ENCODE measurements at places on chromosomes 2 and 18.

GRCh38 chr2:237885111-237885930, 25.9 kb downstream of the RAMP1 start:
- DNase-seq, result no peak

DNA sequence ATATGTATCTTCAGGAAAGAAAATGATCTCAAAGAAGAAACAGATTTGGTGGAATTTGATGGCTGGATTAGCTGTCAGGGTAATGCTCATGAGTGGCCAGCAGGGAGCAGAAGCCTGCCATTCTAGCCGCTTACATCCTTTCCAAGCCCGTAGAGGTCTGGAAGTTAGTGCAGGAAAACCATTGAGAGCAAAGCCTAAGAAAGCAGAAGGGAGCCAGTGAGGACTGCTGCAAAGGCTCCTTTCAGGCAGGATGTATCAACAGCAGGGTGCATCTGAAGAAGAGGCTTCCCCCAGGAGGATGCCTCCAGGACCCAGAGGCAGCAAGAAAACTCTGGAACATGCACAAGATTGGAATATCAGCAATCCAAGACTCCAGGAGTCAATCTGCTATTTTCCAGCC, 22.9 kb upstream of the LBH start:
- no peak for DNase-seq

DNA sequence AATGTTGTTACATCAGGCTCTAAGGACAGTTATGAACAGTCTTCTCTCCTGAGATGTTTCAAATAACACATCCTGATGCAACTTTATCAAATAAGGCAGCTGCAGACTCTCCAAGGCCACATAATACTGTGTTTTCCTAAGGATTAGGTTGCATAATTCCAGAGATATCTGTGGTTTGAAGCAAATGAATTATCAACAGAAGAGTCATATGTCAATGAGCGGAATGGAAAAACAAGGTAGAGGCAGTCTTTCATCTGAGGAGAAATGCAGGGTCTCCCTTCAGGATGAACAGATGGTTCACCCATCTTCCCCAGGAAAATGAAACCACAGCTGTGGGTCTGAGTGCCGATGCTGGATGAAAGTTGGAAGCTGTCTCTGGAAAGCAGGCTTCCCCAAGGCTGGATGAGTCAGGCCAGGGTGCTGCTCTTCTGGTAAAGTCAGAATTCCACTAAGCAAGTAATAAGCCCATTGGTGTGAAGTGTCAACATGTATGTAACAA, 22.2 kb downstream of the LYG1 start:
- DNase-seq, result no peak

- DNase-seq, result no peak
These were observed 69.5 kb downstream of the CAVIN2 start for GRCh38 chr2:191777351-191777750.

DNA sequence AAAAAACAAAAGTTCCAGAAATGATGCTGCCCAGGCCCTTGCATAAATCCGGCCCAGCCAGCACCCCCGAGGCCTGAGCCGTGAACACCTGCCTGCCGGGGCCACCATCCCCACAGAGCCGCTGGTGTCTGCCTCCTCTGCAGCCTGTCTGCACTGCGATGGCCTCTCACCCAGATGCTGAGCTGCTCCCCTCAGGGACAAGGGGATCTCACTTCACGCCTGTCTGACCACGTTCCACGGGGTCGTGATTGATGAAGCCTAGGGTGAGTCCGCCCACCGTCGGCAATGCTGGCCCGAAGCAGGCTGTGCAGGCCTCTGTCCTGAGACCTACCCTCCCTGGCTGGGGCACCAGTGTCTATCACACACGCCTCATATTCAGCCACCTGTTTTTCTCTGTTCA, 444.2 kb downstream of the EIPR1 start:
- no peak for DNase-seq

- DNase-seq, result no peak
These were observed 599.1 kb upstream of the FSHR start for GRCh38 chr2:49753344-49753985.

GRCh38 chr18:36191711-36192110, 4.4 kb downstream of the MOCOS start:
- DNase-seq, result no peak

DNA sequence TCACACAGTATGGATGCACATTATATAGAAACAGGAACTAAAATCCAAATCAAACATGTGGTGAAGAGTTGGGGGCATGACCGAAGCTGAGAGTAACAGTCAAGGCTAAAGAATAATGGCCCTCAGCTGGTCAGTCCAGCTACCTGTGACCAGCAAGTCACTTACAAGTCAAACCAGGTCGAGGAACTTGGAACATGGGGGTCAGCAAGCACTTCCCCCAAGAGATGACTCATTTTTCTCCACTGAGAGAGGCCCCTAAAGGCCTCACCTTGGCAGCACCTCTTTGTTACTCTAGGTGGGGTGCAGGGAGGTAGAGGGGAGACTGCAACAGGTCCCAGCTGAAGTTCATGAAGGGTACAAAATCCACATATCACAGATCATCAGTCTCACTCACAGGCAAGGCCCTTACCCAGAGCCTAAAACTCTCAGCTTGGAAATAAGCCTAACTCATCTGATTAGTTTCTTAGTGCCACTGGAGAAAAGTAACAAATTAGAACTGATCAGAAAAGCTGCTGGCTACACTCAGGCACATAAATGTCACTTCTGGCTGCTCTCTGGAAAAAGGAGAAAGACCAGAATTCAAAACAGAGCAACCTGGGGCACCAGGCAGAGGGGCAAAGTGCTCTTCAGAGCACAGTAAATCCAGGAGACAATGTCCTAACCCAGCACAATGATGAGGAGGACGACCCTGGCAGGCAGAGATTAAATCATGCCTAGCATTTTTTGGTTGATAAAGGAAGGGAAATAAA, 4.0 kb downstream of the SDC1 start:
- no peak for DNase-seq

- no peak for DNase-seq
These were observed 39.0 kb downstream of the RALB start for GRCh38 chr2:120291401-120292311.

GRCh38 chr2:24766609-24767008, 26.6 kb downstream of the PTRHD1 start:
- no peak for DNase-seq

DNA sequence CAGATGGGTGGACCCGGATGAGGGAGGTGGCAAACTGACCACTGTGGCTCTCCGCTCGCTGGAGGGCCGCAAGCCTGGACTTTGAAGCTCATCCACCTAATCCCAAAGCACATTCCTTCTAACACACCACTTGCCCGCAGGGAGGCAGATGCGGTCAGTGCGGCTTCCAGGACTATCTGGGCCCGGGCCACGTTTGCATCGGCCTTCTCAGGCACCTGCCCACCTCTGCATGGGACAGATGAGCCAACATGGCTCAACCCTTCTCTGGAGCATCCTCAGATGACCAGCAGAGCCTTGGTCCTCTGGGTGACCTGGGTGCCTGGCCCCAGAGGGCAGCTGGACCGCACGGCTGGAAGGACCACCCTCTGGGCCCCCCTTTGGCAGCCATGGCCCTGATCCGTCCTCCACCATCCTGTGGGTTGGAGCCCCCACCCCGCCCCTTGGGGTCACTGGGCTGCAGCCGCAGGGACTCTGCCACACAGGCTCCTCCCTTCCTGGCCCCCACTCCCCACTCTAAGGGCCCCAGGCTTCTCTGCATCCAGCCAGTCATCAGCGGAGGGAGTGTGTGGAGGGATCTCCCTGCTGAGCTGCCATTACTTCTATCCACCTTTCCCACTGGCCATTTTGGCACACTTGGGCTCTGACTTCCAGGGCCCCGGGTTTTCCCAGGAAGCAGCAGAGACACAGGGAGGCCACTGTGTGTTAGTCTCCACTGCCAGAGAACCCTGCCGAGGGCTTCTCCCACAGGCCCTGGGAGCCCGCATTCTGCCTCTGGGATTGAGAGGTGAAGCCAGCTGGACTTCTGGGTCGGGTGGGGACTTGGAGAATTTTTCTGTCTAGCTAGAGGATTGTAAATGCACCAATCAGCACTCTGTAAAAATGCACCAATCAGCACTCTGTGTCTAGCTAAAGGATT, 12.3 kb downstream of the HDAC4 start:
- no peak for DNase-seq

DNA sequence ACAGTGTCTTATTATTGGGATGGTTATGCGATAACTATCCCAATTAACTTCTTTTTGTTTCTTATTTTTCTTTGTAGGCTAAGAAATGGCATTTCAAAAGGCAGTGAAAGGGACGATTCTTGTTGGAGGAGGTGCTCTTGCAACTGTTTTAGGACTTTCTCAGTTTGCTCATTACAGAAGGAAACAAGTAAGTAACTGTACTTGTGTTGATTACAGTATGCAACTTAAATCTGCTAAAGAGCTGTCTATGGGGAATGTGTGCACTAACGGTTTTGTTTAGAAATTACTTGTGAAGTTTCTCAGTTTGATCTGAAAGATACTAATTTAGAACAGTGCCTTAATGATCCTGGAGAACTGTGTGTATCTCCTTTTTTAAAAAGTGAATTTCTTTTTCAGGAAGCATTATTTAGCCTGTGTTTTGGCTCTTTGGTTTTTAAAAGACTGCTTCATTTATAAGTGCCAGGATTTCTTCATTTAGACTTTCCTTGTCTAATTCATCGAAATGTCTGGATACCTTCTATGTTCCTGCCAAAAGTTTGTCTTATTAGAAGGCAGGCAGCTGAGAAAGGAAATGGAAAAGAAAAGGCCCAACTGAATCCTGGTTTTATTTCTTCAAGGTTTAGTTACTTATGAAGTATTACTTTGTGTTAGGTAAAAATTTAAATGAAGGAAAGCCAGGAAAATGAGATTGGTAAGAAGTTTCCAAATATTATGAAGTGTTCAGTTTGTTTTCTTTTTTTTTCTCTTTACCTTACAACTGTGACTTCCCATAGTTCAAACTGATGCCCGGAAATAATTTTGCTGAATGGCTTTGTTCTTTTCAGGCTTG, 40.1 kb downstream of the GPD2 start:
- DNase-seq, result no peak

DNA sequence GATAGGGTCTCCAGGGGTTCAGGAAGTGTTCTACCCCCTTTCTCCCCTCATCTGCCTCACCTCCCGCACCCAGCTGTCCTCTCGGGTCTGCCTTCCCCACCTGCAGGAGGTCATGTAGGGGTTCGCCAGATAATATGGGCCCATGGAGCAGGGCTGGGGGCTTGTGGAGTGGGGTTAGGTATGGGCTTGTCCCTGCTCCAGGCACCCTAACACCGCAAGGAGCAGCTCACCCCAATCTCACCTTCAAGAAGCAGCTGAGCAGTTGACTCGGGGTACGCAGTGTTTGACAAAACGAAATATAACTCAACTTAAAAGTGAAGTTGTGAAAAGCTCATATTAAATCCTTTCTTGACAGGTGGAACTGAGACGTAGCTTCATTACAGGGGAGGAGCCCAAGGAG, 99.6 kb downstream of the CTIF start:
- DNase-seq, result no peak

GRCh38 chr18:67475673-67476072, 40.8 kb downstream of the DSEL start:
- no peak for DNase-seq

- no peak for DNase-seq
These were observed 53.4 kb downstream of the ZNF638 start for GRCh38 chr2:71385012-71385411.

- DNase-seq, result no peak
These were observed 2.4 kb upstream of the RBM45 start for GRCh38 chr2:178109813-178110212.

- no peak for DNase-seq
These were observed 192.1 kb upstream of the NCKAP5 start for GRCh38 chr2:133760376-133760775.

DNA sequence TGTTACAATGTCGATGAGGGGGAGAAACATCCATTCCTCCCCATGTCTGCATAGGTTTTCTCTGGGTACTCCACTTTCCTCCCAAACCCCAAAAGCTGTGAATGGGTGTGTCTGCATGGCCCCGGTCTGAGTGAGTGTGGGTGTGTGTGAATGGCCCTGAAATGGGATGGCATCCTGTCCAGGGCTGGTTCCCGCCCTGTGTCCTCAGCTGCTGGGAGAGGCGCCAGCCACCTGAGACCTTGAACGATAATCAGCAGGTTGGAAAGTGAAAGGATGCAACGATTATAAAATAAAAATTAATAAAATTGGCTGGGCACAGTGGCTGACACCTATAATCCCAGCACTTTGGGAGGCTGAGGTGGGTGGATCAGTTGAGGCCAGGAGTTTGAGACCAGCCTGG, 69.2 kb downstream of the NPPC start:
- DNase-seq, result no peak

DNA sequence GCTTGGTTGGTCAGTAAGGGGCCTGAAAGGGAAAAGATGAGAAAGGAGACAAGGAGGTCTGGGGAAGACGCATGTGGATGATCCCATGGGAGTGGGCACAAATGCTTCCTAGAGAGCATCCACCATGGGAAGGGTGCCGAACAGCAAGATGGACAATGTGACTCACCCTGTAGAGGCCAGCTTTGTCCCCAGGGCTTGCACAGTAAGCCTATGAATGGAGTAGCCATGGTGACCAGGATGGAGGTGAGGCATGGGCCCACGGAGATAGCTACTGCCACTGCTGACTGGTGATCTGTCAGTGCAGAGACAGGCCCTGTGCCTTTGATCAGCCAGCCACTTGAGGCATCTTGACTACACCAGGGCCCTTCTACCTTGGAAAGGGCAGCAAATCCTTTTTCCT, 172.6 kb downstream of the HAUS1 start:
- no peak for DNase-seq

GRCh38 chr2:134401081-134401497, 147.2 kb downstream of the MGAT5 start:
- no peak for DNase-seq

DNA sequence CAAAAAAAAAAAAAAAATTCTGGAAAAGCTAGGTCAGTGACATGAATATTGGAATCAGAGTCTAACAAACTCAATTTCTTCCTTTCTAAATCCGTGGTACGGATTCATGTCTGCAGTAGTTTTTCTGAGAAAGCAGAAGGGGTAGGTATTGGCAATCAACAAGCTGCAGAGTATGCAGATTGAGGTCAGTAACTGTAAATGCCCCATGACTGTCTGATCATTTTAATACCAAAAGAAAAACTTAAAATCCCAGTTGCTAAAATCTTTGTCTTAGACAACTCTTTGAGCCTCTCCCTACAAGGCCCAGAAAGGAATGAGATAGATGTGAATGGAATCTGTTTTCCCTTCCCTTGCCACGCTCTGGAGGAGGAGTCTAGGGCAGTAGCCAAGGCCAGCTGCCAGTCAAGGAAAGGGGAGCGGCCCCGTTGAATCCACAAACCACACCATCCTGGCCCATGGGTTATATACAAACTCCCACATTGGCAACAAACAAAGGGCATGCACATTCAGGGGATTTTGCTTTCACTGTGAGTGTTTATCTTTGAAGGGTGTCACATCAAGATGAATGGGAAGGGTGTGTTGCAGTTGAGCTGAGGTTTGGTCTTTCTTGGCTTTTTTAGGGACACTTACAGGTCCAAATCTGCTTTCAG, 6.1 kb upstream of the CASP8 start:
- DNase-seq, result no peak

DNA sequence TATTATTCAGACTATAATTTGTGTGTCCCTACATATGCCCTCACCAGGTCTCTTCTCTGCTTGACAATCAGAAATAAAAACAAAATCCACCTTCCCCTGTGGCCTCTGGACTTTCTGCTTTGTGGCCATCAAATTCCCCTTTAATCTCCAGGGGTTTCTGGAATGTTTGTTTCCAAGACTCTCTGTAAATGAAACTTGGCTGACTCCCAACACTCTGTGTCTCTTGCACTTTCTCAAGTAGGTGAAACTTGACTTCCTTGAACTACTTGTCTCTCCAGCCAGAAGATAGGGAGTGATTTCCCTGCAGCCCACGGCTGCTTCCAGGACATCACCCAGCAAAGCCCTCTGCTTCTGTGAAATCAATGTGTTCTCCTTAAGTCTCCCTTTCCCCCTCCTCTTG, 54.1 kb upstream of the AQP4 start:
- DNase-seq, result no peak
